ENCODE measurements at places on chromosomes 11 and 22.

DNA sequence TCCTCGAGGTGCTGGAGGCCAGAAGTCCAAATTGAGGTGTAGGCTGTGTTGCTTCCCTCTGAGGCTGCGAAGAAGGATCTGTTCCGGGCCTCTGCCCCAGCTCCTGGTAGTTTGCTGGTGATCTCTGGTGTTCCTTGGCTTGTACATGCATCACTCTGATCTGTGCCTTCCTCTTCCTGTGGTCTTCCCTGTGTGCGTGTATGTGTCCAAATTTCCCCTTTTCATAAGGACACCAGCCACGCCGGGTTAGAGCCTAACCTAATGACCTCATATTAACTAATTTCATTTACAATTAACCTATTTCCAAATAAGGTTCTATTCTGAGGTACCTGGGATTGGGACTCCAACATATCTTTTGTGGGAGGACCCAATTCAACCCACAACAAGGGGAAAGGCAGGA lies 21.5 kb downstream of the RIBC2 start:
- DNase-seq: no peak

- peak; percentile 60 for DNase-seq
These were observed at the start of gene BRD1 for GRCh38 chr22:49827853-49828598. Gene BRD1, minus strand, starts transcription at chr22:49827873. Its CDS starts 3,556 bp downstream, at chr22:49824317.

- no peak for DNase-seq
These were observed 407.3 kb upstream of the CCDC90B start for GRCh38 chr11:83693306-83693992.

DNA sequence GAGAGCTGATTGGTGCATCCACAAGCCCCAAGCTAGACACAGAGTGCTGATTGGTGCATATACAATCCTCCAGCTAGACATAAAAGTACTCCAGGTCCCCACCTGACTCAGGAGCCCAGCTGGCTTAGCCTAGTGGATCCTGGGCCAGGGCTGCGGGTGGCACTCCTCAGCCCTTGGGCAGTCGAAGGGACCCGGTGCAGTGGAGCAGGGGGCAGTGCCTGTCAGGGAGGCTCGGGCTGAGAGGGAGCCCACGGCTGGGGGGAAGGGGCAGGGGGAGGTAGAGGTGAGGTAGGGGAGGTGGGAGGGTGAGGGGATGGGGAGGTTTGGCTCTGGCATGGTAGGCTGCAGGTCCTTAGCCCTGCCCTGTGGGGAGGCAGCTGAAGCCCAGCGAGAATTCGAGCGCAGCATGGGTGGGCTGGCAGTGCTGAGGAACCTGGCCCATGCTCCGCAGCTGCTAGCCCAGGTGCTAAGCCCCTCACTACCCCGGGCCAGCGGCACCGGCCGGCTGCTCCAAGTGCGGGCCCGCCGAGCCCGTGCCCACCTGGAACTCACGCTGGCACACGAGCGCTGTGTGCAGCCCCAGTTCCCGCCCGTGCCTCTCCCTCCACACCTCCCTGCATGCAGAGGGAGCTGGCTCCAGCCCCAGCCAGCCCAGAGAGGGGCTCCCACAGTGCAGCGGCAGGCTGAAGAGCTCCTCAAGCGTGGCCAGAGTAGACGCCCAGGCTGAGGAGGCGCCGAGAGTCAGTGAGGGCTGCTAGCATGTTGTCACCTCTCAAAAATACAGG lies 742.8 kb downstream of the FAM181B start:
- DNase-seq: no peak

- DNase-seq: peak; percentile 100
These were observed 12.4 kb downstream of the CRY2 start for GRCh38 chr11:45859661-45860140.

All from AG10803 (cell line).